ENCODE measurements at places on chromosomes 7 and 10. TPM values are rescaled to one million over a fixed set of nuclear protein-coding genes. Genes with fewer than 3 reads are reported as not detected.
A peak's percentile ranks its signal among the peaks of the same experiment; 100 is the strongest.

- no peak for DNase-seq
Measured at GRCh38 chr10:74077416-74077815, 73.2 kb downstream of the AP3M1 start.

DNA sequence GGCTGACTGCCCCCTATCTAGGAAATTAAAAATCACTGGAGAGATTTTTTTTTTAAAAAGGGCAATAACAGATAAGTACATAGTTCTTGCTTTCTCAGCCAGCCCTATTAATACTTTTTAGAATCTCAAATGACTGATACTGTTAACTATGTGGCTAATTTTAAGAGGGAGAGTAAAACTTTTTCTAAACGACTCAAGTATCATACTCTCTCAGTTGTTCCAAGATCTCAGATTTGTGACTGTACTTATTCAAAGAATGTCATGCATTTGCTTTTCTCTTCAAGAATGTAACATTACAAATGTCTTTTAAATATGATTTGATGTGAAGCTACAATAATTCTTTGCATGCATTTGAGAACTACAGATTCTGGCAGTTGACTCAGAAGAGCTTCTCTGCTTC, 55.4 kb upstream of the RAB11FIP2 start:
- DNase-seq: peak; percentile 11

GRCh38 chr7:51280156-51280555, 36.5 kb downstream of the COBL start:
- no peak for DNase-seq

DNA sequence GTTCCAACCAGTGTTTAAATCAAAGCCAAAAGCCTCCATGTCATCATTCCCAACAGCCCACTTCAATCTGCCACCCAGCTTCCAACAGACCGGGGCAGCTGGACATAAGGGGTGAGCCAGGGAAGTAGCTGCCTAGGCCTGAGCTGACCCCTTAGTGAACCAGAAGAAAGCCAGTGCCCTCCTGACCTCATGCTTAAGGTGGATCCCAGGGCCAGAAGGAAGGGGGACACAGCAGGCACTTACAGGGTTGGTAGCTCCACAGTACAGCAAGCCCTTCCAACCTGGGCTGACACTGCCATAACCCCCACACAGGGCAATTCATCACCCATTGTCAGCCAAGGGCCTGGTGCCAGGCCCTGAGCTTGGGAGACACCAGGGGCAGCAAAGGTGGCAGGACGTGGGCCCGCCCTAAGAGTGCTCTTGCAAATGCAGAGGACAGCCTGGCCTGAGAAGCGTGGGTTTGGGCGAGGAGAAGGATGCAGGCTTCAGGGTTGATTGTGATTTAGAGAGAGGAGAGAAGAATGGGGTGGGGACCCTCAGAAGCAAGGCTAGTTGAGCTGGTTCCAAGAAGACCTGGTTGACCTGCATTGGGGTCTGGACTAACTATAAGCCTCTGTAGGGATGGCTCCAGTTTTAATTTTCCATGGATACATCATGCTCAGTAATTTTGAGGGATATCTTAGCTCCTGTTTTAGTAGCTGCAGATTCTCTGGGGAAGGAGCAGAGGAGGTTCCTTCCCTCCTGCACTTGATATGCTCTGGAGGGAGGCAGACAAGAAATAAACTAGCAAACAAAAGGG, 3.1 kb upstream of the CYP26A1 start:
- no peak for DNase-seq

DNA sequence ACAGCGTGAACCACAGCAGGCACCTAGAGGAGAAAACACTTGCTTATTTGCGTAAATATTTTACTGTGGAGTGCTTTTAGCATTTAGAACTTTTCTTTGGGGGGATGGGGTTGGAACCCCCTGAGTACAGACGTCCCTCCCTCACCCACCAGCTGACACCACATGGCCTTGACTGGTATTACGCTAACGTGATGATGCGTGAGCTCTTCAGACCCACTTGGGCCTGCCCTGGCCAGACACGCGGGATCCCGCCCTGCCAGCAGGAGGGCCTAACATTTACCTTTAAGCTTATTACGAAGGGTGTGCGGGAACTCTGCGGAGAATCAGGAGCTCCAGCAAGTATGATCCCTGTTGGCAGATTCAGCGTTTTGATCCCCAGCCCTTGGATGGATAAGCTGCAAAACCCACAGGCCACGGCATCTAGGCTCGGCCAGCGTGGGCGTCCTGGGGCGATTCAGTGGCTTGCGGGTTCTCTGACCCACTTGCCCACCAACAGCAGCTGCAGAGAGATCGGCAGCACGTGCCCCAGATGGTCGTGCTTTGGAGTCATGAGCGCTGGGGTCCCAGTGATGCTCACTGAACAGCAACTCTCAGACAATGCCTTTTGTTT, 545.5 kb upstream of the FOXK1 start:
- no peak for DNase-seq

Gene LSM8
- 36.6 TPM for total RNA-seq

Gene DPYSL4
- 2.2 TPM for total RNA-seq

Gene NET1
- 225 TPM for total RNA-seq

Gene FAM25G
- total RNA-seq: not detected

Gene AKR1C8
- not detected for total RNA-seq

Gene ABCB4
- total RNA-seq: 3.7 TPM

All from tongue (tissue), 3 donors.